ENCODE measurements at places on chromosomes 4 and X.

GRCh38 chr4:17081179-17081578, 182.7 kb upstream of the LDB2 start:
- no peak for DNase-seq

GRCh38 chr4:70943114-70943513, 40.9 kb downstream of the MOB1B start:
- no peak for DNase-seq

- no peak for DNase-seq
Observed at GRCh38 chrX:84721416-84721815, 219.2 kb upstream of the HDX start.

- DNase-seq, result peak; percentile 64
Observed at GRCh38 chr4:68175562-68176155, 46.0 kb upstream of the TMPRSS11F start.

DNA sequence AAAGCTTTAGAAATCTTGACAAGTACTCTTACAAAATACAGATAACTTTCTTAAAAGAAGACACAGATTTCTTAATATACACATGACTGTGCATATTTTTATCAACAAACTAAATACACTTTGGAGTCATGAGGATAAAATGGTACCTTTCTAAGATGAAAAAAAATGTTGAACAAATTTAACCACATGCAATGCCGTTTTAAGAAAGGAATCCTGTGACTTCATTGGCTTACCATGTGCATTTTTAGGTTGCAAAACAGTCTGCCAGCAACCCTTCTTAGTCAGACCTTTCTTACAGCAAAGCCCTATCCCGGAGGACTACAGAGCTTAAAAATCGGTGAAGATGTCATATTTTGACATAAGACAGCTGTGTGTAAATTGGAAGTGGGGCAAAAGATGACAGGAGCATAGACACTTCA, 51.7 kb downstream of the GASK1B start:
- DNase-seq, result peak; percentile 99

GRCh38 chrX:13013363-13014110, 30.9 kb downstream of the FAM9C start:
- DNase-seq, result peak; percentile 21

Data from fibroblast of mammary gland (primary cell).